ENCODE measurements at places on chromosomes 1 and 21.

DNA sequence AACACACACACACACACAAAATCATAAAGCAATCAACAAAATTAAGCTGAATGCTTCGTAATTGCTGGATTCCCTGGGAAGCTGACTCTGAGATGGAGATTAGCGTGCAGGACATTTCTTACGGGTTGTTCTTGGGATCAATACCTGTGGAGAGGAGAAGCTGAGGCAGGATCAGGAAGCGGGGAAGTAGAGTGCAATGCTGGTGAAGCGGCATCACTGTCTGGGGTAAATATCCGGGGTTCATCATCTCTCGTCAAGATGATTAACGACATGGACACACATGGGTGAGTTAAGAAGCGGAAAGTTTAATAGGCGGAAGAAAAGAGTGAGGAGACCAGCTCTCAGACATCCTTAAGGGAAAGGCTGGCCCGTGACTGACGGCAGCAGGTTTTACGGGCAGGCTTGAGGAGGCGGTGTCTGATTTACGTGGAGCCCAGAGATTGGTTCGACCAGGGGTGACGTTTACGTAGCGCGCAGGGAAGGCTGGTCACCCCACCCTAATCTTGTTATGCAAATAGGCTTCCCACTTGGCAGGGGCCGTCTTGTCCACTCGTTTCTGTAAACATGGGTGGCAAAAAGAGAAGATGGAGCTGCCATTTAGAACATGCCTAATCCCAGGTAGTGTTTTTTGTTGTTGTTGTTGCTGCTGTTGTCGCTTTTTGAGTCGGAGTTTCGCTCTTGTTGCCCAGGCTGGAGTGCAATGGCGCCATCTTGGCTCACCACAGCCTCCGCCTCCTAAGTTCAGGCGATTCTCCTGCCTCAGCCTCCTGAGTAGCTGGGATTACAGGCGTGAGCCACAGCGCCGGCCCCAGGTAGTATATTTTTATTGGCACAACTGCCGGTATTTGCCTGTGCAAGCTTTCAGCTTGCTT, 135.6 kb upstream of the KCNJ15 start:
- DNase-seq, result no peak

- no peak for DNase-seq
Measured at GRCh38 chr1:24925082-24925779, 4.8 kb downstream of the RUNX3 start.

DNA sequence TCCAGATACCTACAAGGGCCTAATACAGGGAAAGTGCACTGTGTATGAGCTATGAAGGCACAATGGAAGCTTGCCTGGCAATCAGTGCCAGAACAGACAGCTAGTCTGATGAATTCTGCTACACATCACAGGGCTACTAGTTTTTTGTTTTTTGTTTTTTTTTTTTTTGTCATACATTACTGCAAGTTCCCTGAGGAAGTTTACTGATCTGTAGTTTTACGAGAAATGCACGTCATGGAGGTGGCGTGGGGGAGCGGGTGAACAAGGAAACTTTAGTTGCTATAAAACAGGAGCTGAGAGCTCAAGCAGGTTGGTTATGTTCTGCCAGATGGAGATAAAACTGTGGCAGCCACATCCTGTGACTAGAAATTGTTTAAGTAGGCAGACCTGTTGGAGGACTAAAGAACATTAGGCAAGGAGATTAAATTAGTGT, 17.7 kb downstream of the PTPRC start:
- no peak for DNase-seq

GRCh38 chr1:101410048-101410878, 173.4 kb downstream of the S1PR1 start:
- no peak for DNase-seq

GRCh38 chr1:7050751-7051665, 265.8 kb downstream of the CAMTA1 start:
- DNase-seq, result no peak

DNA sequence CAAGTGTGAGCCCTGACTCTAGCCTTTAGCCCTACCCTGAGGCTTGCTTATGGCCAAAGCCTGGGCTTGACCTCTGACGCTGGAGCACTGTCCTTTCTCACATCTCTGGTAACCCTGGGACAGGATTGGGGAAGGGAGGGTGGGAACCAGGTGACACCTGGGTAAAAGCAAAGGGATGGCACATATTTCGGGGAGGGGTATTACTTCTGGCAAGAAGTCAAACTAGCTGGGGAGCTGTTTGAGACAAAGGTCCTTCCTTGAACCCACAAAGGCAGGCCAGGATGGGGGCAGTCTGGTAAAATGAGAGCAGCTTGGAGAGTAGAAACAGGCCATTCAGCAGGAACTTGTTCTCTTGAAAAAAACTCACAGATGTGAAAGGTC, 2.0 kb downstream of the MOB3C start:
- no peak for DNase-seq

GRCh38 chr1:63730211-63730610, 43.6 kb upstream of the ROR1 start:
- DNase-seq, result no peak

GRCh38 chr1:180283098-180283497, 53.0 kb downstream of the LHX4 start:
- no peak for DNase-seq

GRCh38 chr1:10209590-10209904, 823 bp upstream of the KIF1B start:
- no peak for DNase-seq

DNA sequence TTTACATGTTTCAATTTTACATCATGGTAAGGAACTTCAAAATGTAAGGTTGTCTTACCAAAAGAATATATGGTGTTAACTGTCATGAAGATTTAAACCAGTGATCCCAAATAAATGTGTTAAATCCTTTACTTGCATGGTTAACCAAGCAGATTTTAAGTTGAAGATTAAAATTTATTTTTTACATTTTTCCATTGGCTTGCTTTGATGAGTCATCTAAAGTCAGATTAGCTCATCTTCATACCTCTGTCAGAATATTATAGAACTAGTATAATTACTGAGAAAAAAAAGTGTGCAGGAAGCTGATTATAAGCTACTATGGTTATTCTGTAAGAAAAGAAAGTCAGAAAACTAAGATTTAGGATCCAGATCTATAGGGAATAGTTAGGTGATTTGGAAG, 95.3 kb upstream of the DPH5 start:
- no peak for DNase-seq

GRCh38 chr1:180131510-180131909, 23.2 kb upstream of the QSOX1 start:
- DNase-seq, result peak; percentile 70

Data from fibroblast of the aortic adventitia (primary cell).